Muscle of back (tissue), 13 donors: ENCODE measurements at places on chromosomes 5 and 9.

- peak; percentile 67 for DNase-seq
Observed at GRCh38 chr9:34253460-34253837, 74.6 kb downstream of the UBAP1 start.

DNA sequence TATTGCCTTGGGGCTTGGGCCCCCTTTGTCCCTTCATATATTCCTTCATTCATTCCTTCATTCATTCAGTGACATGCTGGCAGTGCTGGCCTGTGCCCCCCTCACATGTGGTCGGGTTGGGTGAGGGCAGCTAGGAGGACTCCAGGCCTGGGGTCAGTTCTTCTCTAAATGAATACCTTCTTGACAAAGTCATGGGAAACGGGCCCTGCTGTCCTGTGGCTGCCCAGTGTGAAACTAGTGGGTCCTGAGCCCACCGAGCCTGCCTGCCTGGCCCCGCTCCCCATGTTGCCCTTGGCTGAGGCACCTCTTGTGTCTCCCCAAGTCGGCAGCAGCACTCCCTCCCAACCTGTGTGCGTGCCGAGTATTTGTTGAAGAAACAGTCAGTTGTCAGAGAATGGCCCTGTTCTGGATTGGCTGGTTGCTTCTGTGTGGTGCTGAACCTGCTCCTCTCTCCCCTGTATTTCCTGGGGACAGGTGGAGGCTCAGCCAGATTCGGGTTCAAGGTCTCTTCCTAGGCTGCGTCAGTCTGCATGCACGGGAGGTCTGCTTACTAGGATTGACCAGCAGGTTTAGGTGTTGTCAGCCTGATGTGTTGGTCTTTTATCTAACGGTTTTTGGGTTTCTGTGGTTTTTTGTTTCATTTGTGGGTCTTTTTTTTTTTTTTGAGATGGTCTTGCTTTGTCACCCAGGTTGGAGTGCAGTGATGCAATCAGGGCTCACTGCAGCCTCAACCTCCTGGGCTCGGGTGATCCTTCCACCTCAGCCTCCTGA is 3.0 kb upstream of the CEL start:
- DNase-seq: no peak

DNA sequence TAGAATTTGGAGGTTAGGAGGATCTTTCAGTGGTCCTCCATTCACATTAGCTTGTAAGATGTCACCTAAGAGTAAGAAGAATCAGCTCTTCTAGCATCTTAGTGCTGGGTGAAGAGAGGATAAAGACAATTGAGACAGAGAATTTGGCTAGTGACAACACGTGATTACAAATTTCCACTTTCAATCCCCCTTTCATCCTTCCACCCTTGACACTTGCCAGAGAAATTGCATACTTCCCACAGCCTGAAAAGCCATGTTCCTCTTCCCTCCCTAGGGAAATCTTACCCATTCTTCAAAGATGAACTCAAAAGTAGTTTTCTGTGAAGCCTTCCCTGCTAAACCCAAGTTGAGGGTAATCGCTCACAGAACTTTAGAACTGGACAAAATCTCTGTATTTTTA is 282.6 kb upstream of the PTGER4 start:
- no peak for DNase-seq

- DNase-seq: no peak
Observed at GRCh38 chr5:177328545-177329231, 17.0 kb upstream of the MXD3 start.

GRCh38 chr5:40911266-40911665 is 2.0 kb downstream of the C7 start:
- no peak for DNase-seq

DNA sequence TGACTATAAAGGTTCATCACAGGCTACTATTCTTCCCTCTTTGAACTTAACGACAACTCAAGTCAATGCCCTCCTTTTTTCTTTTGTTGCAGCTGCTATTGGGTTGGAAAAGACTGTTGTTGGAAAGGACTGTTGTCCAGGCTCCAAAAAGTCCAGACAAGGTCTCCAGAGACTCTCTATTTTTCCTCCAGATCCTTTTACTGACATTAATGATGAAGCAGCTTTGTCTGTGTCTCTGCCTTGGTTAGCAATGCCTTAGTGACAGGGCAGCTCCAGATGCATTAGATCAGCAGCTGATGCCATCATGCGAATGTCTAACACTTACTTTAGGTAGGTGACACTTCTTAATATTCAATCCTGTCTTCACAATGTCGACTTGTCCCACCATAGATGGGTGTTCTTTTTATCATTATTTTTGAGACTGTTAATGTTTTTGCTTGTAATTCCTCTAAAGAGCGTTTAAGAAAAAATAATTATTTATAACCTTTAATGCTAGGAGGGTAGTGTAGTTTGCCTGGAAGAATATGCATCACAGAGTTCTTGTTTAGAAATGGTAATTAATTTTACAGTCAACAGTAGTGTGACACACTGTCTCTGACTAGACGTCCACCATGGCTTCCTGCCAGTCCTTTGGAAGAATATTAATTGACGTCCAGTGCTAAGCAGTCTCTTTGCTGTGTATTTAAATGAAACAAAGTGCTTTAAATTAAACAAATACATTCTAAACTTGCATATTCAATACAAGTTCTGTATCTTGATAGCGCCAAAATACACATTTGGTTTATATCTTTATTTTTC is 492.2 kb downstream of the NR2F1-AS1 start:
- no peak for DNase-seq

DNA sequence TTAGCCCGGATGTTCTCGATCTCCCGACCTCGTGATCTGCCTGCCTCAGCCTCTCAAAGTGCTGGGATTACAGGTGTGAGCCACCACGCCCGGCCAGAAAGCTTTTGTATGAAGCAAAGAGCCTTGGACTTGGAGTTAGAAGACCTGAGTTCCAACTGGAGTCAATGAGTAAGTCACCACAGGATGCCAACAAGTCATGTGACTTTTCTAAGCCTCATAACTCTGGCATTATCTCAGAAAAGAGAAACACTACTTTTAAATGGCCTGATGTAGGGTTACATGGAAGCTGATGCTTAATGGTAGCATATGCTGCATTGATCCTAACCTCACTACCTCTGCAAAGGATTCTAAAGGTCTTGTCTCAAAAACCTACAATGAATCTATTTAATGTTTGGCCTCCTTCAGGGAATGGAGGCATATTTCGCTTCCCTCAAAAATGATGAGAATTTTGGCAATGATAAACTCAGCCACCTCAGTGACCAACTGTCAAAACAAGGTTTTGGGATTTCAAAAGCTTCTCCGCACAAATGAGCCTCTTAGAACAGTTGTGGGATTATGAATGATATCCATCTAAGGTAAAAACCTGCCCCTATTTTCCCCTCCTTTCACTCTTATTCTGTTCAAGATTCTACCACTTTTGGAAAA is 236.8 kb downstream of the ACTL7B start:
- no peak for DNase-seq

- no peak for DNase-seq
Observed at GRCh38 chr9:129416821-129417539, 203.9 kb downstream of the C9orf50 start.

DNA sequence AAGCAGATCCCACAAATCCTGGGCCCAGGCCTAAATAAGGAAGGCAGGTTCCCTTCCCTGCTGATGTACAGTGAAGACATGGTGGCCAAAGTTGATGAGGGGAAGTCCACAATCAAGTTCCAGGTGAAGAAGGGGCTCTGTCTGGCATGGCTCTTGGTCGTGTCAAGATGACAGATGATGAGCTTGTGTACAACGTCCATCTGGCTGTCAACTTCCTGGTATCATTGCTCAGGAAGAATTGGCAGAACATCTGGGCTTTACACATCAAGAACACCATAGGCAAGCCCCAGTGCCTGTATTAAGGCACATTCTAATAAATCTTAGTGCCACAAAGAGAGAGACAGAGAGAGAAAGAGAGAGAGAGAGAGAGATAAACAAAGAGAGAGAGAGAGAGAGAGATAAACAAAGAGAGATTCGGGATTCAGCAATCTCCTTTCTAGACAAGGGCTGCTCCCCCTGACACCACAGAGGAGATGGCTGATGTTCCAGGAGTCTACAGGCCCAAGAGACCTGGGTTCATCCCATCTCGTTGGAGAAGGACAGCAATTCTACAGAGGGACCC is 45.5 kb upstream of the HSPA9 start:
- no peak for DNase-seq

DNA sequence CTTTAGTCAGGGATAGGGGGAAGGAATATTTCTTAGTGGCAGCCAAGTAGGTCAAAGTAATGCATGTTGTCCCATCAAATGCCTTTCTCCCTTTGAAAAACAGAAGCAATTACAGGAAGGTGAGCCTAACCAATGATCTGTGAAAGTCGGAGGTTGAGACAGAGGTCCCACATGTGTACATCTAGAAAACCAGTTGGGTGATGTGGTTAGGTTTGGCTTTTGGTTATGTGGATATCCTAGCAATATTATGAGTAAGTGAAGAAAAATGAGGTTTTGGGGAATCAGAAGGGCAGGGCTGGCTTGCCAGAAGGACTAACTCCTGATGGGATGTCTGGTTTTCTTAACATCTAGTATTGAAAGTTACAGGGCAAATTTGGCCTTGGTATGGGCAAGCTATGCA is 63.4 kb upstream of the PALM2AKAP2 start:
- no peak for DNase-seq

DNA sequence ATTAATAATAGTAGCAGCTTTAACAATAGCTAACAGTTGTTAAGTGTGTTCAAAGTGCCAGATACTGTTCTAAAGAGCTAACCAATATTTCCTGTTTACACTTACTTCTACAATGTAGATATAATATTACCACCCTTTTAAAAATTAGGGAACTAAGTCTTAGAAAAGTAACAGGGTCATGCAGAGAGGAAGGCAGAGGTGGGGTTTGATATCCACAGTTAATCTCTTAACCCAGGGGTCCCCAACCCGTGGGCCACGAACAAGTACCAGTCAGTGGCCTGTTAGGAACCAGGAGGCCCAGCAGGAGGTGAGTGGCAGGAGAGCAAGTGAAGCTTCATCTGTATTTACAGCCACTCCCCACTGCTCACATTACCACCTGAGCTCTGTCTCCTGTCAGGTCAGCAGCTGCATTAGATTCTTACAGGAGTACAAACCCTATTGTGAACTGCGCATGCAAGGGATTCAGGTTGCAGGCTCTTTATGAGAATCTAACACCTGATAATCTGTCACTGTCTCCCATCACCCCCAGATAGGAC is 89.1 kb downstream of the ACTL7B start:
- no peak for DNase-seq

DNA sequence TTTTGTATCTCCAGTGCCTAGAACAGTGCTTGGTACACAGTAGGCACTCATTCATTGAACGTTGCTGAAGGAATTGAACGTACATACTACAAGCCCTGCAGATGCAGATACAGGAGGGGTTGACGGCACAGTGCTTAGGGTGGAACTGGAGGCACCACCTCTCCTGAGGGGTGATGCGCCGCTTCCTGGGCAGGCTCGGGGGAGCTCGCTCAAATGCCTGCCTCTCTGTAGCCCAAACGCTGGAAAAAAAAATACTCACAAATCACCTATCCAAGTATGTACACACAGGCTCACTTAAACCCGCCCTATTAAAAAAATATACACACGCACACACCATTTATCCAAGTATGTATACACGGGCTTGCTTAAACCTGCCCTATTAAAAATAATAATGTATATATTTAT is 536 bp upstream of the COMMD10 start:
- no peak for DNase-seq

DNA sequence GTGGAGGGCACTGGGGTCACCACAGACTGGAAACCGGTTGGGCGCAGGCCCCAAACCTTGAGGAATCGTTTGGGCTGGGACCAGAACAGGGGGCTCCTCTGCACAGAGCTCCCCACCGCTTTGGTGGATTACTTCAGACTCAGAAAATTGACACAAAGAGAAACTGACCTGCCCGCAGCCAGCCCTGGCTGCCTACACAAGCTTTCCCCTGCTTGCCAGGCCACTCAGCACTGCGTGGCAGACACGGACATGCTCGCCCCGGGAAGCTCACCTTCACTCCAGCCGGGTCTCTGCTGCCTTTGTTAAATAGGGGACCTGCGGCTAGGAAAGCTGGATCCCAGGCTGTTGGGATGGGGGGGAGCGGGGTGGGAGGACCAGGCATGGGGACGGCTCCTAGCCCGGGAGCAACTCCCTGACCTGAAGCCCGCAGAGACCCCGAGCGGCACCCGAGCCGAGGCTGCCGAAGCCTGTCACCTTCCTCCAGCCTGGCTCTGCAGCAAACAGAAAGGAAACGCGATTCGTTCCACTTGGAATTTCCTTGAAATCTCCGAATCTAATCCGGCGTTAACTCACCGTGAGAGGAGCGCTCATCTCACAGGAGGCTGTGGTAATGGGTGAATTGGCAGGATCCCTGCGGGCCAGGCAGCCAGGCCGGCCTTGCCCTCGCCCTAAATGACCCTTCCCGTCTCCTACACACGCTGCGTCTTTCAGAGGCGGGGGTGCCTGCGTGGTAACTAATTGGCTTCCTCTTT is 8.8 kb downstream of the PAX5 start:
- no peak for DNase-seq

DNA sequence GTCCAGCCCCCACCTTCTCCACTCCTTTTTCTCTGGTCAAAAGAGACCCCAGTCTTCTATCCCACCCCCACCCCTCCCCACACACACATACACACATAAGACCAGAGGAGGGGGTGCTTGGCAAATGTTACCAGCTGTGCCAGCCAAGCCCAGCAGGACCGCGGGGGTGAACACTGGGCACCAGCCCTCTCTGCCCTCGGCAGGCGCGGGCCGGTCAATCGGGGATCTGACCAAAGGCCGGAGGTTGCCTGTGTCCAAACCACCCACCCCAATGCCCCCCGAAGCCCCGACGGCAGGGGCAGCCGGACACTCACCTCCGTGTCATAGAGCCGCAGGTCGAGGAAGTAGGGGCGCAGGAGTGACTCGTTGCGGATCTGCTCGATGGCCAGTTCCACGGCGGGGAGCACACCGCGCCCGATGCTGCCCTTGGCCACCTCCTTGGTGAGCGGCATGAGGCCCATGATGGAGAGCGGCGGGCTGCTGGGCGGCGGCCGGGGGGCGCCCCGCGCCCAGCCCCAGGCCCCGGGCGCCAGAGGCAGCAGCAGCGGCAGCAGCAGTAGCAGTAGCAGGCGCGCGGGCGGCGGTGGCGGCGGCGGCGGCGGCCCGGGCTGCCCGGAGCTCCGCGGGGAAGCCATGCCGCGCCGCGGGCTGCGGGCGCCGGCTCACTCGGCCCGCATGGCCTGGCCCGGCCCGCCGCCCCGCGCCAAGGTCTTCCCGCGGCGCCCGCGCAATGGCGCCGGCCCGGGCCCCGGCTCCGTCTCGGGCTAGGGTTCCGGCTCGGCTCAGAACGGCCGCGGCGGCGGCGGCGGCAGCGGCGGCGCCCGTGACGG is 417 bp downstream of the GABBR2 start:
- DNase-seq: no peak

GRCh38 chr5:139543423-139543991 is 17.6 kb upstream of the UBE2D2 start:
- DNase-seq: peak; percentile 27

- peak; percentile 34 for DNase-seq
Observed at GRCh38 chr5:125525356-125525755, 778.9 kb upstream of the ZNF608 start.

GRCh38 chr5:115840873-115841272 is 492 bp downstream of the ATG12 start:
- DNase-seq: no peak
